BJ (cell line): ENCODE measurements at places on chromosomes 6 and 20. TPM values are rescaled to one million over a fixed set of nuclear protein-coding genes. Genes with fewer than 3 reads are reported as not detected.

DNA sequence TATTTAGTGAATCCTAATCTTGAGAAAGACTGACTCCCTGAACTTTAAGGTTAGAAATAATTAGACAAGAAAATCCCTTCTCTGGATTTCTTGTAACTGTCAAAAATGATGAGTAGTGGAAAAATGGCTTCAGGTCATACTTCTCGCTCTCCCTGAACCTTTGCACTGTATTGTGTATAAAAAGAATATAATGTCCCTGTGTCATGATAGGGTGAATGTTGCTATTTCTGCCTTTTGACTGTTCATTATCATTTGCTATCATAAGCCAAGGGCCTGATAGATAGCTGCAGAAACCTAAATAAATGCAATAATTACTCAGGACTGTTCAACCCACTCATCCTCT is 39.3 kb downstream of the ALDH8A1 start:
- no peak for DNase-seq

The MDFI gene
- polyA plus RNA-seq: not detected in 2 replicates

The ZNF391 gene
- polyA plus RNA-seq: 0.27 and 0.50 TPM in 2 replicates

- DNase-seq: no peak
Measured at GRCh38 chr6:4256969-4257368, 121.6 kb upstream of the ECI2 start.

- no peak for DNase-seq
Measured at GRCh38 chr20:39633689-39634088, 671.5 kb downstream of the DHX35 start.

DNA sequence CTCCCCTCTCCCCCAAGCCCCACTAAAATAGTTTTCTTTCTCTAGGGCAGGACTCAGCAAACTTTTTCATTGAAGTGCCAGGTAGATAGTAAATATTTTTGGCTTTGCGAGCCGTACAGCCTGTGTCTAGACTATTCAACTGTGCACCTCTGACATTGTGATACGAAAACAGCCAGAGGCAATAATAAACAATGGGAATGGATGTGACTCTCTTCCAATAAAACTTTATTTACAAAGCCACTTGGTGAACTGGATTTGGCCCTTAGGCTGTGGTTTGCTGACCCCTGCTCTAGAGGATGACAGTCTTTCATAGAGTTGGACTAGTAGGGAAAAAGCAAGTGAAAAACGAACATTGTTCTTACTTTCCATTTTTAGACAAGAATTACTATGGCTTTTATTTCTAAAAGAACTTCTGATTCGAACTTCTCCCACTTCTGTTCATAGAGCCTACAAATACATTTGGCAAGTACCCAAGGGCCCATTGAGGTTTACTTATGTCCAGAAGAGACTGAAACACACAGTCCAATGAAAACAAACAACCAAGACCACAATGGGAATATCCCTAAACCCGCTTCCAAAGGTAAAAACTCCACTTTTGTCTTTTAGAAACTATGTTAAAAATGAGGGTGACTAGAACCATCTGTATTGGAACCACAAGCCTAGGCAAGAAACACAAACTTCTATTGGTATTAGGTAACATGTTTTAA is 46.4 kb upstream of the CDKAL1 start:
- no peak for DNase-seq

- no peak for DNase-seq
Measured at GRCh38 chr6:100593522-100593921, 128.8 kb upstream of the SIM1 start.

The ARG1 gene
- not detected in 2 replicates for polyA plus RNA-seq

DNA sequence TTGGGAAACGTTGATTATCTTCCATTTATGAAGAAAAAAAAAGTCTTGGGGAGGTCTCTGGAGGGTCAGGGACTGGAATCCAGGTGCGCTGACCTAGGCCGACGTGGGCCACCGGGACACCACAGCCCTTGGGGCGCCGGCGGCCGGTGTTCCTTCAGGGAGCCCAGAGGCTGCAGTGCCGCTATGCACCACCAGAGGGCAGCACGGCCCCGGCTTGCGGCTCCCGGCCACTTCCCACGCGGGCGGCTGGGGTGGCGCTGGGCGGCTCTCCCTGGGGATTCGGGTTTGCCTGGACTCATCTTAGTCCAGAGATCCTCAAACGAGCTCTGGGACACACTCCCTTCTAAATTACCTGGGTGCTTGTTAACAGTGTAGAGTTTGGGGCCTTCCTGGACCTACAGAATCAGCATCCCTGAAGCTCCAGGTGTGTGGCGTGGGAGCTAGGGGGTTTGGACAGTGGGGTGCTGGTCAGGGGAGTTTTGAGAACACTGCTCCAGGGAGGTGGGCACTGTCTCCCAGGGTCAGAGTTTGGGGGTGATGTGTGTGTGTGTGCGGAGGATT is 23.0 kb upstream of the GTSF1L start:
- no peak for DNase-seq

- DNase-seq: no peak
Measured at GRCh38 chr6:100719883-100720682, 161.0 kb downstream of the ASCC3 start.

- DNase-seq: no peak
Measured at GRCh38 chr6:40996591-40997233, 42.3 kb downstream of the UNC5CL start.

GRCh38 chr6:98797217-98797994 is 37.0 kb upstream of the POU3F2 start:
- DNase-seq: no peak

The ULBP1 gene
- 2.6 TPM in 2 replicates for polyA plus RNA-seq

GRCh38 chr6:31246051-31246521 is 25.8 kb downstream of the HLA-C start:
- peak; percentile 50 for DNase-seq

- DNase-seq: no peak
Measured at GRCh38 chr6:31750411-31751022, 10.7 kb downstream of the MSH5 start.

The GSTA3 gene
- polyA plus RNA-seq: not detected in 2 replicates

- DNase-seq: no peak
Measured at GRCh38 chr6:168602576-168602975, 161.6 kb downstream of the SMOC2 start.

DNA sequence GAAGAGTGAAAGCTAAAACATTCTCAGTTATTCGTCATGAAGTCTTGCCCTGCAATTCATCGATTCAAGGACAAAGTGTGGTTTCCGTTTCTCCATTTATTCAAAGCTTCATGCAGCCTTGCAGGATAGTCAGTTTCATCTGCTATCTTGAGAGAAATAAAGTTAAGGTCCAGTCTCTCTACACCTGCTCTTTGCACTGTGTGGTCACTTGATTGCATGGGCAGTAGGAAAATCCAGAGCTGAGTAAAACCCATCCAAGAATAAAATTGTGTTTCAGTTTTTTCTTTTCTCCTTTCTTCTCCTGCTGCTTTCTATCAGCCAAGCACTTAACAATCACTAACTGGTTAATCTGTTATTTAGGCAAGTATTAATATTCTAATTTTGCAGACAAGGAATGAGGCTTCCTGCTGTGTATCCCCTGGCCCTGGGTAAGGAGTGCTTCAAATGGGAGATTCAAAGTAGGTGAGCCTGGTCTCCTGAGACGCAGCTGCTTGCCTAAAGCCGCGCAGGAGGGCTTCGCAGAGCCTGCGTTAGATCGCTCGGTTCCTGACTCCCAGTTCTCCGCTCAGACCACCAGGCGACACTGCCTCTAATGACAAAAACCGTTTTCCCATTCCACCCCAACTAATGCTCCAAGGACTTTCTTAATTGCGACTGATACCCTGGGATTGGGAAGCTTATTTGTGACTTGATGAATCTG is 808.3 kb downstream of the TFAP2A start:
- DNase-seq: no peak
